Vagina (tissue), 2 donors: ENCODE measurements at places on chromosomes 4 and X.

DNA sequence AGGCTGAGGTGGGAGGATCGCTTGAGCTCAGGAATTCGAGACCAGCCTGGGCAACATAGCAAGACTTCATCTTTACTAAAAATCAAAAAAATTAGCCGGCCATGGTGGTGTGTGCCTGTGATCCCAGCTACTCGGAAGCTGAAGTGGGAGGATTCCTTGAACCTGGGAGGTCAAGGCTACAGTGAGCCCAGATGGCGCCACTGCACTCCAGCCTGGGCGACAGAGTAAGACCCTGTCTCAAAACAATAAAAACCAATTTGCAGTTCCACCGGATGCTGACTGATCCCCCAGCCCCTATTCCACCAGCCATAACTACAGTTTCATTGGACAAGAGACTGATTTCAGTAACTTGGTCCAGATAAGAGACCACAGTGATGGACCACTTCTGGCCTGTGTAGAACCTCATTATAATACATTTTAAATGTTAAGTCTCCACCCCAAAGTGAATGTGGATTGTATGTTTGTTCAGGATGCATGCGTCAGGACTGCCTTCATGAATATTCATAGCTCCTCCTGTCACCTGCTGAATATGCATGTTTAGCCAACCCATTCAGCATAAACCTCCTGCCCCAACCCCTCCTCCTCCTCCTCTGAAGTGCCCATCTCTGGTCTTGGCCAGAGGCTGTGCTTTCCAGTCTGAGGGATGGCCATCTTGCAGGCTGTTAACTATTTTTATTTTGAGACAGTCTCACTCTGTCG, 2.3 kb upstream of the SLBP start:
- H3K36me3 ChIP-seq, result peaks cover 12% of the 10 kb centered on the region
- H3K27me3 ChIP-seq, result no peaks in the 10 kb centered on the region
- no peak overlapping the region for H3K27ac ChIP-seq
- no peak for DNase-seq
- H3K4me1 ChIP-seq, result peaks cover 57% of the 10 kb centered on the region

DNA sequence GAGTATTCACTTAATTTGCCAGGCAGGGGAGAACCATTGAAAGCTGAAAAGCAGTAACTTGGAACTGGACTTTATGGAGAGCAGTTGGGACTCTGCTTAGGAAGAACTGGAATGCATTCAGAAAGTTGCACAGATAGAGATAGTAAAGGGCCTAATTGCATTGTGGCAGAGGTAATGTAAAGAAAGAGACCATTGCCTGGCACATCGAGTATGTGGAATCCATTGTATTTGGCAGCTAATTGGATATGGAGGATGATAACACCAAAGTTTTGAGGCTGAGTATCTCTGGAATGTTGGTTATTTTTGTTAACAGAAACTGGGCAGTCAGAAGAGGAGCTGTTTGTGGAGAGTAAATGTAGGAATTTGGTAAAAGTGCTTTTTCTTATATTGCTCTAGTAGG, 169.9 kb downstream of the BMPR1B start:
- no peaks in the 10 kb centered on the region for H3K27me3 ChIP-seq
- no peak overlapping the region for H3K27ac ChIP-seq
- no peak overlapping the region for H3K4me3 ChIP-seq
- H3K36me3 ChIP-seq, result no peaks in the 10 kb centered on the region
- DNase-seq, result no peak
- H3K4me1 ChIP-seq, result no peaks in the 10 kb centered on the region

GRCh38 chr4:15400981-15401671, 26.7 kb upstream of the C1QTNF7 start:
- no peaks in the 10 kb centered on the region for H3K27me3 ChIP-seq
- no peaks in the 10 kb centered on the region for H3K36me3 ChIP-seq
- H3K27ac ChIP-seq, result peak overlapping the region; percentile 49
- no peak for DNase-seq
- H3K4me1 ChIP-seq, result peaks cover 56% of the 10 kb centered on the region

DNA sequence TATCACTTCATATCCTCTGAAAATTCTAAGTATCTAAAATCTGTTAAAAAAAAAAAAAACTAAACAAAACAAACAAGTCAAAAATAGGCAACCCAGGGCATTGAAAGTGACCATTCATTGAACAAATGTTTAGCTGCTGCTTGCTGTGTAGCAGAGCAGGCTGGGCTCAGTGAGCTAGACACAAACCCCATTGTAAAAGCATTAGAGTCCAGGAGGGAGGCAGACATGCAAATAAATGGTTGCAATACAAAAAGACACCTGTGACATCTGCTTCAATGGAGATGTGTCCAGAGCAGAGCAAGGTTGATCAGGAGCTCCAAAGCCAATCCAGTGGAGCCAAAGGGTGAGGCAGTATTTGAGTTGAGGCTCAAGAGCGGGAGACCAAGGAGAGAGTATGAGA, 267.3 kb upstream of the GATB start:
- no peak for DNase-seq
- no peaks in the 10 kb centered on the region for H3K4me1 ChIP-seq
- no peak overlapping the region for H3K27ac ChIP-seq
- H3K4me3 ChIP-seq, result no peak overlapping the region
- no peaks in the 10 kb centered on the region for H3K36me3 ChIP-seq

DNA sequence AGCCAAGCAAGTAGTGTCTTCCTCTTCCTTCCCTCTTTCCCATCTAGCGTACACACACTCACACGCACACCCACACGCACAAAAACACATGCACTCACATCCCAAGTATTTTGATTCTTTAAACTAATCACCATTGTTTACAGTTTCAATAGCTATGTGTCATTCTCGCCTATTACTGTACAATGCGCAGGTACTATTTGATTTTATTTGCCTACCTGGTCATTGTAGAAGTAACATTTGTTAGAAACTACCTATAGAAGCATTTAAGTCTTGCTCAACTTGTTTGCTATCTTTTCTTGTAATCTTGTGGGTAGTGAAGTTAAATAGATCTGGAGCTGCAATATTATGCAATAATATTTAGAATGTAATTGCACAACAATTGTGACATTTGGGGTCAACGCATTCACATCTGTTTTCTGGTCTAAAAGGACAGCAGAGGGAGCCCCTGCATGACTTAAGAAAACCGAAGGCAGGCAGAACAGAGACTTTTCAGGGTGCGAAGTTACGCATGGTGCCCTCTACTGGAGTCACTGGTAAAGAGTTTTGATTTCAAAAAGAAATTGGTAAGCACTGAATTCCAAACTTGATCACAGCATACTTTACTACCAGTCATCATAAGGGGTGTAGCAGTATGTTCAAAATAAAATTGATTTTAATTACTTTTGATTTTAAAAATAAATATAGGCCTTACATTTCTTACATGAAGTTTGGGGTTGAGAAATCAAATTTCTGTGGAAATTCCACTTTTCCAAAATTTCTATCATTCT, 503.3 kb upstream of the FAM241A start:
- no peaks in the 10 kb centered on the region for H3K27me3 ChIP-seq
- no peaks in the 10 kb centered on the region for H3K4me1 ChIP-seq
- H3K4me3 ChIP-seq, result no peak overlapping the region
- H3K27ac ChIP-seq, result no peak overlapping the region
- no peak for DNase-seq

- no peaks in the 10 kb centered on the region for H3K27me3 ChIP-seq
- no peak overlapping the region for H3K4me3 ChIP-seq
- no peak overlapping the region for H3K27ac ChIP-seq
- no peaks in the 10 kb centered on the region for H3K36me3 ChIP-seq
- DNase-seq, result peak; percentile 16
Measured at GRCh38 chr4:138943893-138944292, 71.7 kb upstream of the NOCT start.

DNA sequence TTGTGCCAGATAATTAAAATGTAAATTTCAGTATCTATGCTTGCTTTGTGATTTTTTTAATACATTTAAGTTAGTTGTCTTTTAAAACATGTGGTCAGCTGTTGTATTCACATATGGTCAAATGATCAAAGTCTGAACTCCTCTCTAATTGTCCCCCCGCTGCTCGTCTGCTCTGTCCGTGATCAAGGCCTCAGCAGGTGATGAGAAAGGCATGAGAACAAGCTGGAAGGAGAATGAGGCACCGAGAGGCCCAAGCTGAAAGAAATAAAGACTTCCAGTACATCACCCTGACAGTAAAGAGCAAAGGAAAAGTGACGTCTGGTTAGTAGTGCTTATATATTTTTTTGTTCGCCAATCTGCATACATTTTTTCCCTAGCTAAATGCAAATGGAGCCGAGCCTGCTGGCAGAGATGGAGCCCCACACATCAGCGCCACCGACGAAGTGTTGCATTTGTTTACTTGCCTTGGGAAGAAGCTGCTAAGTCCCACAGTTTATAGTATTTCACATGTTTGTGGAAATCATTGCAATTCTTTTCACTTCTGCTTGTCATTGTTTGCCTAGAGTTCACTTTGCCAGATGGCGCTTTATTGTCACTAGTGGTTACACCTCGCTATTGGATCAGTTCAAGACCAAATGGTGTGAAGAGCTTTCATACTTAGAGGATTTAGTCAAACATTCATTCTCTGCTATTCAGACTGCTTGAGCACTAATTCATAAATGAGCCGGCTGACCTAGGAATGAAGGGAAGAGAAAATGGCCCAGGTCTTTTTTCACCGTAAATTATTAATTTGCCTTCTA, 181.5 kb downstream of the ZIC3 start:
- no peaks in the 10 kb centered on the region for H3K27me3 ChIP-seq
- no peaks in the 10 kb centered on the region for H3K4me1 ChIP-seq
- H3K4me3 ChIP-seq, result no peak overlapping the region

- H3K27me3 ChIP-seq, result no peaks in the 10 kb centered on the region
- no peaks in the 10 kb centered on the region for H3K4me1 ChIP-seq
- H3K36me3 ChIP-seq, result no peaks in the 10 kb centered on the region
- no peak for DNase-seq
- no peak overlapping the region for H3K27ac ChIP-seq
Measured at GRCh38 chr4:133233922-133234321, 84.8 kb downstream of the PCDH10 start.

DNA sequence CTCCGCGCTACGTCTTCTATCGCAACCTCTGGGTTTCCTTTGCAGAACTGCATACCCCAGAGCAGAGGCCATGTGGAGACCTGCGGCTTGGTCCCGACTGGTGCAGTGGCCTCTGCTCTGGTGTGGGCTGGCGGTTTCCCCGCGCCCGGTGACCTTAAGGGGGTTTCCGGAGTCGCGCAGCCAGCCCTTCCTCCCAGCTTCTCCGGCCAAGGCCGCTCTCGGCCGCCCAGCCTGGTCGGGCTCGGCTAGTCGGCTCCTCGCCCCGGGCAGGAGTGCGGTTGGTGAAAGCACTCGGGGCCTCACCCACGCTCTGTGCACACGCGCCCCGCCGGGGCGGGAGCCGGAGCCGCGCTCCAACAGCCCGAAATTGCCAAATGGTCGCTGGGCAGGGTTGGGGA, 84.9 kb downstream of the BCOR start:
- H3K4me1 ChIP-seq, result peaks cover 31% of the 10 kb centered on the region
- peak overlapping the region; percentile 52 for H3K4me3 ChIP-seq
- peak overlapping the region; percentile 76 for H3K27ac ChIP-seq
- no peaks in the 10 kb centered on the region for H3K36me3 ChIP-seq
- no peaks in the 10 kb centered on the region for H3K27me3 ChIP-seq

DNA sequence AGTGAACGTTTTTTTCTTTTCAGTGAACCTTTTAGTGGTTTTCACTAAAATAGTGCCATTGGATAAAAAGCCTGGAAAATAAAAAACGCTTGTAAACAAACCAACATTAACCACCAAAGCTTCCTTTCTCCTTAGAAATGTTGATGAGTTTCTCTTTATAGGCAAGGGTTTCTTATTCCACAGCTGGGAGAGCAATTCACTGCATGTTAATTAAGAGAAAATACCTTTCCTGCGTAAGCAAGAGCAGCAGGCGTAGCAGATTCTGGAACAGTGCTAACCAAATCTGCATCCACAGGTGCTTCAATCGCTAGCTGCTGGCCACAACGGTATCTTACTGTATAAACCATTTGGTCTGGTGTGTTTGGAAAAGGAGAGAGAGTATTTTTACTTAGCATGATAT, 13.3 kb upstream of the AASDH start:
- H3K27ac ChIP-seq, result no peak overlapping the region
- no peak for DNase-seq
- peaks cover 14% of the 10 kb centered on the region for H3K36me3 ChIP-seq
- no peak overlapping the region for H3K4me3 ChIP-seq
- no peaks in the 10 kb centered on the region for H3K4me1 ChIP-seq

- H3K4me3 ChIP-seq, result peak overlapping the region; percentile 18
- no peak overlapping the region for H3K27ac ChIP-seq
- no peak for DNase-seq
- no peaks in the 10 kb centered on the region for H3K36me3 ChIP-seq
- H3K4me1 ChIP-seq, result no peaks in the 10 kb centered on the region
Measured at GRCh38 chr4:74309223-74309622, 953 bp downstream of the EPGN start.

DNA sequence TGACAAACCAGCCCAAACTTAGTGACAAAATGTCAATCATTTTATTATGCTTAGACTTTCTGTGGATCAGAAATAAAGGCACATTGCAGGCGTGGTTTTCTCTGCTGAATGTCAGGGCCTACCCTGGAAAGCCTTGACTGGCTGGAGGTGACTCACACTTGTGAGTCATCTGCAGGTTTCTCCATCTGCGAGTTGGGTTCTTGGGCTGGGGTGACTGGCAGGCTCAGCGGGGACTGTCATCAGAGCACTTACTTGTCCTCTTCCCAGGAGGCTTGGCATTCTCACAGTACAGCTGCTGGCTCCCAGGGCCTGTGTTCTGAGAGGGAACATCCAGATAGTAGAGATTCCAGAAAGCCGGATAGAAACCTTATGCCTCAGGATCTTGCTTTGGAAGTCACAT, 153.8 kb upstream of the AGA start:
- no peaks in the 10 kb centered on the region for H3K4me1 ChIP-seq
- no peak overlapping the region for H3K27ac ChIP-seq
- no peaks in the 10 kb centered on the region for H3K36me3 ChIP-seq
- DNase-seq, result no peak
- no peaks in the 10 kb centered on the region for H3K27me3 ChIP-seq

- no peak for DNase-seq
- H3K4me1 ChIP-seq, result no peaks in the 10 kb centered on the region
- H3K27ac ChIP-seq, result no peak overlapping the region
- no peaks in the 10 kb centered on the region for H3K27me3 ChIP-seq
Measured at GRCh38 chrX:53631156-53631555, 55.4 kb downstream of the HUWE1 start.

- peaks cover 10% of the 10 kb centered on the region for H3K4me1 ChIP-seq
- H3K27ac ChIP-seq, result no peak overlapping the region
- H3K27me3 ChIP-seq, result no peaks in the 10 kb centered on the region
- H3K36me3 ChIP-seq, result no peaks in the 10 kb centered on the region
Measured at GRCh38 chr4:85446141-85446861, 28.6 kb upstream of the ARHGAP24 start.

- H3K4me1 ChIP-seq, result no peaks in the 10 kb centered on the region
- DNase-seq, result no peak
Measured at GRCh38 chr4:168199260-168199957, 107.1 kb downstream of the ANXA10 start.

GRCh38 chr4:154779362-154779947, 1.6 kb upstream of the RBM46 start:
- no peaks in the 10 kb centered on the region for H3K36me3 ChIP-seq
- no peak overlapping the region for H3K27ac ChIP-seq

GRCh38 chrX:12767856-12768255, 23.4 kb upstream of the PRPS2 start:
- H3K27me3 ChIP-seq, result no peaks in the 10 kb centered on the region
- no peaks in the 10 kb centered on the region for H3K4me1 ChIP-seq
- no peak overlapping the region for H3K4me3 ChIP-seq
- H3K27ac ChIP-seq, result no peak overlapping the region
- no peaks in the 10 kb centered on the region for H3K36me3 ChIP-seq
- DNase-seq, result no peak
